ENCODE measurements at places on chromosomes 13 and 19. TPM values are rescaled to one million over a fixed set of nuclear protein-coding genes. Genes with fewer than 3 reads are reported as not detected.

GRCh38 chr13:25018729-25019115, 77.2 kb upstream of the PABPC3 start:
- no peaks in the 10 kb centered on the region for H3K36me3 ChIP-seq
- DNase-seq, result no peak
- no peaks in the 10 kb centered on the region for H3K27me3 ChIP-seq
- peak overlapping the region; percentile 63 for H3K4me3 ChIP-seq
- H3K4me1 ChIP-seq, result peaks cover 11% of the 10 kb centered on the region

CEACAM20 gene
- total RNA-seq, result not detected

GRK1 gene
- total RNA-seq, result not detected

- H3K27me3 ChIP-seq, result no peaks in the 10 kb centered on the region
- no peaks in the 10 kb centered on the region for H3K36me3 ChIP-seq
- DNase-seq, result no peak
- peaks cover 4% of the 10 kb centered on the region for H3K4me1 ChIP-seq
- no peak overlapping the region for H3K27ac ChIP-seq
- no peak overlapping the region for H3K4me3 ChIP-seq
Measured at GRCh38 chr13:48131533-48131932, 36.6 kb upstream of the MED4 start.

ZNF677 gene
- total RNA-seq, result not detected

GRCh38 chr19:42325896-42326771, 699 bp downstream of the MEGF8 start:
- DNase-seq, result peak; percentile 72
- H3K27me3 ChIP-seq, result no peaks in the 10 kb centered on the region
- H3K4me1 ChIP-seq, result peaks cover 36% of the 10 kb centered on the region
- H3K27ac ChIP-seq, result peak overlapping the region; percentile 66
- peak overlapping the region; percentile 88 for H3K4me3 ChIP-seq

DNA sequence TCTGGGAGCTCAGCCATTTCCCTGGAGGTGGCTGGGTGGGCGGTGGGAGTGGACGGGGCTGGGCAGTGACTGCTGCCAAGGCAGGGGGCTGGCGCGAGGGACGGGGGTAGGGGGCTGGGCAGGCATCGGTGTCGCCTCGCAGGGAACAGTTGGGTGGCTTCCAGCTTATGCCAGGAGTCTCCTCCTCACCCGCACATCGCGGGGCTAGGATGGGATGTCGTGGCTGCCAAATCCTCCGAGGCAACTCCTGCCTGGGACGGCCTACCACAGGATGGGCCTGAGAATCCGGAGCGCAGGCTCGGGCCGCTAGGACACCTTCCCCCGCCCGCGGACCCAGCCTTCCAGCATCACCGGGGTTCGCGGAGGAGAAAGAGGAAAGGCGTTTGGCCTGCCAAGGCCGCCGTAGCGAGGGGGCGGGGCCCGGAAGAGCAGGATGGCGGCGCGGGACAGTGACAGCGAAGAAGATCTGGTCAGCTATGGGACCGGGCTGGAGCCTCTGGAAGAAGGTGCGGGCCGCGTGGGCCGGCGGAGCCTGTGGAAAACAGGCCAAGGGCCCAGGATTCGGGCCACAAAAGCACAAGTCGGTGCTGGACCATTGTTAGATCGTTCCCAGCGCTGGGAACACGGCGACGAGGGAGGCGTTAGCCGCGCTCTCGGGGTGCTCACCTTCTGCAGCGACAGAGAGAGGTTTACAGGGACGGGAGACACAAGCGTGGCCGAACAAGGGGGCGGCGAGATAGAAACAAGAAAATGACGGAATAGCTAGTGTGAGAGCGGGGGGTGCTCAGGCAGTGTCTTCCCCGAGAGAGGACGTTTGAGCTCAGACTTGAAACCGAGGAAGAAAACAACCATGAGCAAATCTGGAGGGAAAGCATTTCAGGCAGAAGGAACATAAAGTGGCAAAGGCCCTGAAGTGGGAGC, at the start of gene GPATCH1:
TSS of gene GPATCH1 (plus strand) at position 421 of the 921 bp plus-strand sequence. CDS start at position 434, 13 bp downstream.
- peaks cover 23% of the 10 kb centered on the region for H3K4me1 ChIP-seq
- H3K36me3 ChIP-seq, result no peaks in the 10 kb centered on the region
- DNase-seq, result peak; percentile 94
- no peaks in the 10 kb centered on the region for H3K27me3 ChIP-seq

FGF14 gene
- total RNA-seq, result not detected

SULT2A1 gene
- total RNA-seq, result not detected

ZNF878 gene
- total RNA-seq, result 0.79 TPM

ADAMTSL5 gene
- total RNA-seq, result 2.6 TPM
